Activated CD8-positive, alpha-beta memory T cell treated with anti-CD3 and anti-CD28 coated beads for 36 hours (primary cell): ENCODE measurements at places on chromosomes 3 and 15. TPM values are rescaled to one million over a fixed set of nuclear protein-coding genes. Genes with fewer than 3 reads are reported as not detected.

Gene STRC
- total RNA-seq, result 0.17 TPM

Gene VILL
- total RNA-seq, result 13.6 TPM

Gene IGSF11
- not detected for total RNA-seq

Gene OCA2
- not detected for total RNA-seq

Gene LMCD1
- total RNA-seq, result 2.2 TPM

Gene CAMP
- total RNA-seq, result not detected

Gene NMB
- 4.2 TPM for total RNA-seq

Gene CADM2
- 0.53 TPM for total RNA-seq

Gene AKAP13
- total RNA-seq, result 106 TPM

Gene ZBTB38
- total RNA-seq, result 57.0 TPM

Gene UPK1B
- not detected for total RNA-seq
